ENCODE measurements at places on chromosomes 5 and 9. TPM values are rescaled to one million over a fixed set of nuclear protein-coding genes. Genes with fewer than 3 reads are reported as not detected.

SOHLH1 gene
- total RNA-seq = not detected

RFX3 gene
- 20.1 TPM for total RNA-seq

NR4A3 gene
- total RNA-seq = 53.0 TPM

FOXD4L3 gene
- not detected for total RNA-seq

OR1N2 gene
- total RNA-seq = not detected

FBLL1 gene
- 0.37 TPM for total RNA-seq

SLC28A3 gene
- total RNA-seq = 1.5 TPM

C5orf22 gene
- 31.3 TPM for total RNA-seq

STING1 gene
- total RNA-seq = 230 TPM

ARID3C gene
- total RNA-seq = 0.16 TPM

NDUFB6 gene
- 29.2 TPM for total RNA-seq

FBP2 gene
- total RNA-seq = not detected

SYNPO gene
- total RNA-seq = 0.36 TPM

KCNT1 gene
- not detected for total RNA-seq

CFAP90 gene
- not detected for total RNA-seq

TAL2 gene
- total RNA-seq = not detected

SLC45A2 gene
- total RNA-seq = not detected

SIT1 gene
- total RNA-seq = 61.4 TPM

FGD3 gene
- 72.9 TPM for total RNA-seq

HNRNPK gene
- total RNA-seq = 674 TPM

ACOT12 gene
- total RNA-seq = not detected

SPATA31D4 gene
- not detected for total RNA-seq

PPP1R2B gene
- 0.34 TPM for total RNA-seq

ORM2 gene
- total RNA-seq = not detected

ZNF879 gene
- 2.6 TPM for total RNA-seq

ADAMTS2 gene
- not detected for total RNA-seq
